ENCODE measurements at places on chromosomes 7 and 10. TPM values are rescaled to one million over a fixed set of nuclear protein-coding genes. Genes with fewer than 3 reads are reported as not detected.

GRCh38 chr7:36391436-36392198 lies 2.0 kb downstream of the ANLN start:
- no peak for DNase-seq

DNA sequence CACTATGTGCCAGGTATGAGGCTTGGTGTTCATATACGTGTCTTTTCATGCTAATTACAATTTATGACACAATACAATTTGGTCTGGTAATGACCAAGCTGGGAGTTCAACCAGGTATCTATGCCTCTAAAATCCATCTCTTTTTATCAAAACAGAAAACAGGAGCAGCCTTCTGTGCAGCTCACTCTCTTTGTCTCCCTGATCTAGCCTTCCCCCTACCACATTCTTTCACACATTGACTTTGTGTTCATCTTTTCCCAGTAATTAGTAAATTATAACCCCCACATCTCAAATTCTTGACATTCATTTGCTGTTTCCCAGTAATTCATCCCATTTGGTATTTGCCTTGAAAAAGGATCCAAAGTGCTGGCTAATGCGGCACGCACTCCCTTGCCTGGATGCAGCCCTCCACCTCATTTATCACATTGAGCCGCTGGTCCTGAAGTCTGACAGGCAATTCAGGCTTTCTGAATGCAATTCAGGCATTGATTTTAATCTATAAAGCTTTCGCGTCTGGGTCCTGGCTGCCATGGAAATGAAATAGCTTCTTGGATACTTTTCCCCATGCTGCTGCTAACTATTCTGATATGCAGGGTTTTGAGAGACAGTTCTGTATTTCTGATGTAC lies 112.5 kb upstream of the ANKRD1 start:
- peak; percentile 8 for DNase-seq

DNA sequence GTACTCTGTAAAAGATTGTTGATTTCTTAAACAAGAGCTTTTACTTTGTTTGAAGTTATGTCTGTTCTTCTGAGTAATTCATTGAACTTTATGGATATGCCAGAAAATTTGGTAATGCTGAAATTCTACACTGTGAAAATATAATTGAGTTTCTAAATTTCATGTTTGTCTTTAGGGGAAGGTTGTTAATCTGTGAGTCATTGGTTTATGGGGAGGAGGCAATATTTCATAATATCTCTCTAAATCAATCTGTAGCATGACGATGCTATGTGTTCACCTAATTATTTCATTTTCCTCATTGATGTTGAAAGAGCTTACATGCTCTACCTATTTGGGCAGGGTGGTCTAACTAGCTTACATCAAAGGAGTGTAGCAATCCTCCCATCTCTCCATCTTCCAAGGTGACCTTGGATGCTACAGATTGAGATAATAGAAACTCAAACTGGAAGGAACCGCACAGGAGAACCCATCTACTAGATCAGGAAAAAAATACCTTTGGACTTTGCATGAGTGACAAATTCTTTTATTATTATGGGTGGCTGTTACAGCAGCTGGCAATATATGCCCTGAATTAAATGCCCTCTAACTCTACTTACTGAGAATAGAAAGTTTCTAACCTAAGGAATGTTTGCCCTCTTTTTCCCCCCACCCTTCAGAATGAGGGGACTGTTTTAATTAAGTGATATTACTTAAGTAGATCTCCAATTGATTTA lies 8.4 kb upstream of the SNX13 start:
- DNase-seq: no peak

DNA sequence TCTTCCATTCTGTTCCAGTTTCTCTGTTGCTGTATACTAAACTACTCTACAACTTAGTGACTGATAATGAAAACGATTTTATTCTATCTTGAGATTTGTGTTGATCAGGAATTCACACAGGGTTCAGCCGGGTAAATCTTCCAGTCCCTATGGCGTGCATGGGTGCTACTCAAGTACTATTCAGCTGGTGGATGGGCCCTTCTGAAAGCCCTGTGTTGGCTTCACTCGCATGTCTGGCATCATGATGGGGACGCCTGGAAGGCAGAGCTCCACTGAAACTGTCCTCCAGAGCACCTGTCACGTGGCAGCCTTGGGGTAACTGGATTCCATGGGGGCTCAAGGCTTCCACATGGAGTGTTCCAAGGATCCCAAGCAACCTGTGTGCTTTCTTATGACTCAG lies 86.0 kb upstream of the ZMIZ1 start:
- no peak for DNase-seq

DNA sequence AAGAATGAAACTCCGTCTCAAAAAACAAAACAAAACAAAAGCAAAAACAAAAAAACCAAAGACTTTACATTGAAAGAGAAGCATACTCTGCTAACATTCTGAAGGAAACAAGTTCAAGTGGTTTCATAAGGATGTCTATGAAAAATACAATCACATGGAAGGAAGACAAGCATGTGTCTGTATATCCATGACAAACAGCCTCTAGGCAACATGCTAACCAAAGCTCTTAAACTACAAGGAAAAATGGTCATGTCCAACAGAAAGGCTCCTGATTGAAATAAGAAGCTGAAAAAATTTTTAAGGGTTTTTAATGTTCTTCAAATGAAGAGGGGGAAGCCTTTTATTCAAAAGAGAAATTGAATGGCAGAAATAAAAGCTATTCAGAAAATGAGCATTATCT lies 64.9 kb downstream of the UBE2H start:
- no peak for DNase-seq

OR2A42 gene
- 0.06 TPM for total RNA-seq

DNAJC30 gene
- 15.0 TPM for total RNA-seq

Measured in kidney (tissue), 22 donors.